IMR-90 (cell line): ENCODE measurements at places on chromosomes 16 and 17. TPM values are rescaled to one million over a fixed set of nuclear protein-coding genes. Genes with fewer than 3 reads are reported as not detected.

Gene WNK4
- total RNA-seq, result 1.3 and 1.9 TPM in 2 replicates

DNA sequence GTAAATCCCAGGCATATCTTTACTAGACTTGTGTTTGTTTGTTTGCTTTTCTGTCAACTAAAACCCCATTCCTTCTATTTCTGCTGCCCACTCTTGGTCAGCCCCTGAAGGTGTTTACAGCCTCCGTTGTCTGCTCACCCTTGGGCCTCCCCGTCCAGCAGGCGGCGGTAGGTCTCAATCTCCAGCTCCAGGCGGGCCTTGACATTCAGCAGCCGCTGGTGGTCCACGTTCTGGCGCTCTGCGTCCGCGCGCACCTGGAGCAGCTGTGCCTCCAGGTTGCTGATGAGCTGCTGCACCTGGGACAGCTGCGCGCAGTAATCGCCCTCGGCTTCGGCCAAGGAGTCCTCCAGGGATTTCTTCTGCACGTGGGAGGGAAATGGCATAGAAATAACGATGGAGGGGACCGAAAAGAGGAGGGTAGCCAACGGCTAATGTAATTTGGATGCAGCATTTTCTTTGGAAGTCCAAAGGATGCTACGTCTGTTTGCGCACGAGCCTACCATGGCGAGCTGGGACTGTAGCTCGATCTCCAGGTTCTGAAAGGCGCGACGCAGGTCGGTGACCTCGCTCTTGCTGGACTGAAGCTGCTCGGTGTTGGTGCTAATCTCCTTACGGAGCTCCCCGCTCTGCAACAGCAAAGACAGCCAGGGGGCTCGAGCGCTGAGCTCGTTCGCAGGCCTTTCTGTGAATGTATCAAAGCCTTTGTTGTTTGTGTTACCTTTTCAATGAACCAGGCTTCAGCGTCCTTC is 3.9 kb downstream of the KRT12 start:
- H3K36me3 ChIP-seq, result no peaks in the 10 kb centered on the region
- no peak overlapping the region for H3K27ac ChIP-seq
- no peaks in the 10 kb centered on the region for H3K4me1 ChIP-seq
- H3K4me3 ChIP-seq, result no peak overlapping the region
- no peak for DNase-seq

Gene PMM2
- total RNA-seq, result 25.8 and 36.1 TPM in 2 replicates

- H3K36me3 ChIP-seq, result no peaks in the 10 kb centered on the region
- peak; percentile 81 for DNase-seq
- no peaks in the 10 kb centered on the region for H3K4me1 ChIP-seq
- peaks cover 3% of the 10 kb centered on the region for H3K27me3 ChIP-seq
Observed at GRCh38 chr16:51374346-51374745, 223.3 kb upstream of the SALL1 start.

DNA sequence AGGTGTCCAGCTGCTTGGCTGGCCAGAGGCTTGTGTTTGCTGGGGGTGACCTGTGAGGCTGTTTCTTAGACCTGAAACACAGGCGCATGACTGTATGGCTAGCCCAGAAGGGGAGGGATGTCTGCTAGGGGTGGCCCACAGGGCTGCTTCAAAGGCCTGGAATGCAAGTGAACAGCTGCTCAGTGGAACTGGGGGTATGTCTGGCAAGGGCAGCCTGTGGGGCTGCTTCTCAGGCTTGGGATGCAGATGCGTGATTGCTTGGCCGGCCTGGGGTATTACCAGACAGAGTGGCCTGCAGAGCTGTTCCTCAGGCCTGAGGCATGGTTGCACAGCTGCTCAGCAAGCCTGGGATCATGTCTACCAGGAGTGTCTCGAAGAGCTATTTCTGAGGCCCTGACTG is 20.5 kb downstream of the TANC2 start:
- DNase-seq, result no peak
- H3K36me3 ChIP-seq, result no peaks in the 10 kb centered on the region
- no peak overlapping the region for H3K27ac ChIP-seq
- peaks cover 10% of the 10 kb centered on the region for H3K4me1 ChIP-seq

DNA sequence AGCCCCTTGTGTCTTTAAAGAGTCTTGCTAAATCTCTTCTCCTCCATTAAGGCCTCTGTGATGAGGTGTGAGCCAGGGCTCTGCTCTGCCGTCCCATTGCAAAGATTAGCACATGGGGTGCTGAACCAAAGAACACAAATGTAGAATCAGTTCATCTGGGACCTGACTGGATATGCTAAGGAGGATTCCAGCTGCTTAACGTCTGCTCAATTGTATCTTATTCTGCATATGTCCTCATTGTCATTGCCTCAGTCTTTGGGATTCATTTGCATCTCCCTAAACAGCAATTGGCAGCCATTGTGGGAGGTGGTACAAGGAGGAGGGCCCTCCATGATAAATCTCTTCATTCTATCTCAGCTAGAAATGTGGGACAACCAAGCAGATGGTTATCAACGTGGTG is 106.3 kb upstream of the ADAMTS18 start:
- H3K36me3 ChIP-seq, result no peaks in the 10 kb centered on the region
- H3K27me3 ChIP-seq, result no peaks in the 10 kb centered on the region
- H3K4me1 ChIP-seq, result no peaks in the 10 kb centered on the region
- no peak for DNase-seq
- no peak overlapping the region for H3K27ac ChIP-seq

- DNase-seq, result no peak
- H3K27me3 ChIP-seq, result no peaks in the 10 kb centered on the region
- H3K27ac ChIP-seq, result no peak overlapping the region
- peaks cover 17% of the 10 kb centered on the region for H3K4me1 ChIP-seq
- H3K4me3 ChIP-seq, result no peak overlapping the region
Observed at GRCh38 chr17:57665128-57665527, 80.0 kb downstream of the CCDC182 start.

DNA sequence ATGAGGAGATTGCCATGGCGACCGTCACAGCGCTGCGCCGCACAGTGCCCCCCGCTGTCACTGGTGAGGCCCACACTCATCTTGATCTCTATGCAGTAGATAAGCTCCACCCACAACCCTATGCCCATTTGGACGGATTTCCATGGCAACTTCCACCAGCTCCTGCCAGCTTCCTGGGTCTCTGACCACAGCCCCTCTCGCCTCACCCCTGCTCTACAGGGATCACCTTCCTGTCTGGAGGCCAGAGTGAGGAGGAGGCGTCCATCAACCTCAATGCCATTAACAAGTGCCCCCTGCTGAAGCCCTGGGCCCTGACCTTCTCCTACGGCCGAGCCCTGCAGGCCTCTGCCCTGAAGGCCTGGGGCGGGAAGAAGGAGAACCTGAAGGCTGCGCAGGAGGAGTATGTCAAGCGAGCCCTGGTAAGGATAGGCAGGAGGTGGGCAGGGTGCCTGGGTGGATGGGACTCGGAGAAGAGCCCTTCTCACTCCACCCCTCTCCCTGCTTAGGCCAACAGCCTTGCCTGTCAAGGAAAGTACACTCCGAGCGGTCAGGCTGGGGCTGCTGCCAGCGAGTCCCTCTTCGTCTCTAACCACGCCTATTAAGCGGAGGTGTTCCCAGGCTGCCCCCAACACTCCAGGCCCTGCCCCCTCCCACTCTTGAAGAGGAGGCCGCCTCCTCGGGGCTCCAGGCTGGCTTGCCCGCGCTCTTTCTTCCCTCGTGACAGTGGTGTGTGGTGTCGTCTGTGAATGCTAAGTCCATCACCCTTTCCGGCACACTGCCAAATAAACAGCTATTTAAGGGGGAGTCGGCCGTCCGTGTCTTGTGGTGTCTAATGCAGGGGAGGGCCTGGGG is 4.3 kb downstream of the ALDOA start:
- peaks cover 19% of the 10 kb centered on the region for H3K4me1 ChIP-seq
- H3K27ac ChIP-seq, result no peak overlapping the region
- DNase-seq, result no peak
- H3K36me3 ChIP-seq, result peaks cover 61% of the 10 kb centered on the region
- H3K27me3 ChIP-seq, result no peaks in the 10 kb centered on the region

DNA sequence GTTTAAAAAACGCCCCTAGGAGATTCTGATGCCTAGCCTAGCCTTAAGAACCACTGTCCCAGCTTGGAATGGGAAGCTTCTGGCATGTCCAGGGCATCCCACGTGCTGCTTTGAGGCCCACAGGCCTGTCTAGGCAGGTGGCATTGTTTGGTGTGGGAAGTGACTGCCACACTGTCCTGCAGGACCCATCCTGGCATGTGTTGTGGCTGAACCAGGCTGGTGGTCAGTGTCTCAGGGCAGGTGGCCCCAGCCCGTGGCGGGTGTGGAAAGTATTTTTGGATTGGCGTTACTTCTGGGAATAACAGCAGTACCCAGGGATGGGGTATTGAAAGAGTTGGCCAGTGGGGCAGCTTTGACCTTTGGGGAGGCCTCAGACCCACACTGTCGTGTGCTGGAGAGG is 27.9 kb downstream of the PGS1 start:
- H3K27ac ChIP-seq, result no peak overlapping the region
- H3K27me3 ChIP-seq, result no peaks in the 10 kb centered on the region
- no peak overlapping the region for H3K4me3 ChIP-seq
- DNase-seq, result no peak
- peaks cover 10% of the 10 kb centered on the region for H3K4me1 ChIP-seq

Gene LRRC36
- total RNA-seq, result 0.18 TPM in 1 of 2 replicates, not detected in the other

DNA sequence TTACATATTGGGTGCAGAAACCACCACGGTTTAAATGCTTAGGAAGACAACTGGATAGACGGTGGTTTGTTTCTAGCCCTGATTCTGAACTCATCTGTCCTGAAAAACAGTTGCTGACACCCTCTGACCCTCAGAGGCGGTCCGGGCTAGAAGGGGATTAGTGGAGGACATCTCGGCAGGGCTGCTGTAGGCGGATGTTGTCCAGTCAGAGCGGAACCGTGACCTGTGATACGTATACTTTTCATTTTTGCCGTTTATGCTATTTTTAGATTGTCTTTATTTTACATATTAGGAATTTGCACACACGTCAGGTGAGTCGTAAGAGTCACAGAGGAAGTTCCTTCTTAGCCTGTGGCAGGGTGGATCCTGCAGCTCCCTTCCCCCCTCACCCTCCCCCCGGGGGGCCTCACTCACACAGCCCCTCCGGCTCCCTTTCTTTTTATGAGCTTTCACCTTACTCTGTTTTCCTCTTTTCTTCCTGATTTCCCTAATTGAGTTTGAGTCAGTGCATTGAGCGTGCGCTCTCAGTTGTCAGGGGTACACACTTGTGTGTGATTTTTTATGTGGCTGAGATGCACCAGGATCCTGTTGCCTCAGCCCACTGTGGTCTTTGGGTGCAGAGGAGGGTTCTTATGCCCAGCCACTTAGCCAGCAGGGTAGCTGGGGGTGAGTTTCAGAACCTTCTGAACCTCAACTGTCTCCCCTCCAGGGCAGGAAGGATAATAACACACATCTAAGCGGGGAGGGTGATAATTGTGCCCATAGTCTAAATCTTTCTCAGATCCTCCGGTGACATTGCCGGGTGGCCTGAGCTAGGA is 211.1 kb upstream of the CHMP6 start:
- peaks cover 29% of the 10 kb centered on the region for H3K4me1 ChIP-seq
- H3K4me3 ChIP-seq, result no peak overlapping the region
- H3K27me3 ChIP-seq, result no peaks in the 10 kb centered on the region

DNA sequence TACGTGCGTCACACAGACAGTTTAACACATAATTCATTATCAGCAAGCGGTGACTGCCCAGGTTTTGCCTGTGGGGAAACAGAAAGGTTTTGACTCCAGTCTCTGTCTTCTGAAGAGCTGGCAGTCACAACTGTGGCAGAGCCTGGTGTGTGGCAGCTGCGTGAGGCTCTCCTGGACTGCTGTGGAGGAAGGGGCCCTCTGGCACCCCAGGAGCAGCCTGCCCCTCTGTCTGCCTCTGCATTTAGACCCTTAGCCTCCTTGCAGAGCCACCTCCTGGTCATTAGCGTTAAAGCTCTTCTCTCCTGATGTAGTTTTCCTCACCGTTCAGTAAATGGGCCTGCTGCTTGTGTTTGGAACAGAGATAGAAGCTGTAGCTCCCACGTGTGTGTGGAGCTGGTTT is 10.9 kb downstream of the RAB40C start:
- H3K27me3 ChIP-seq, result no peaks in the 10 kb centered on the region
- no peak overlapping the region for H3K4me3 ChIP-seq
- DNase-seq, result no peak
- H3K27ac ChIP-seq, result no peak overlapping the region
- H3K36me3 ChIP-seq, result peaks cover 6% of the 10 kb centered on the region; the same call in 1 of the 2 replicates

DNA sequence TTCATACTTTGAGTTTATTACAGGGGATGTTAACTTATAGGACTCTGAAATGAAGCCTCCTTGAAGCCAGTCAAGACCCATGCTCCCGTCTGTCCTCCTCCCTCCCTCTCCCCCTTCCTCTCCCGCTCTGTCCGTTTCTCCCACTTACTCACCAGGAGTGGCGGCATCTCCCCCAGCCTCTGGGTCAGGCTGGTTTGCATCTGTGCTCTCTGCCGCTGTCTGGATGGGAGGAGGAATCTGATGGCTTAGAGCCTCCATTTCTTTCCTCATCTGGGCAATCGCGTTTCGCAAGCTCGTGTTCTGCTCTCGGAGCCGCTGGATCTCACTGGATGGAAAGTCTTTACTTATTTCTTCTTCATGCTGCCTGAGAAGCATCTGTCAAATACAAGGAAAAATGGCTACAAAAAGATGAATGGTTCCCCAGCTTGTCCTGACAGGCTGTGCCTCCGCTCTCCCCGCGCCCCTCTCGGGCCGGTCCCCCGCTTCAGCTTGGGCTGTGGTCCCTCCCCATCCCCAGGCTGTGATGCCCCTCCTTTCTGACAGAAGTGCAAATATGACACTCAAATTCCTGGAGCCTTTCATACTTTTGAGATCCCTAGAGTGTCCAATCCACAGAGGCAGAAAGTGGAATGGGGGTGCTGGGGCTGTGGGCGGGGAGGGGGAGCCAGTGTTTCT is 40.0 kb downstream of the CCDC57 start:
- no peak overlapping the region for H3K4me3 ChIP-seq
- no peak overlapping the region for H3K27ac ChIP-seq
- DNase-seq, result no peak
- peaks cover 27% of the 10 kb centered on the region for H3K36me3 ChIP-seq
- no peaks in the 10 kb centered on the region for H3K4me1 ChIP-seq

GRCh38 chr17:57817299-57817698 is 32.5 kb downstream of the MRPS23 start:
- H3K4me1 ChIP-seq, result no peaks in the 10 kb centered on the region
- H3K36me3 ChIP-seq, result no peaks in the 10 kb centered on the region
- no peak for DNase-seq
- H3K27ac ChIP-seq, result no peak overlapping the region
- H3K27me3 ChIP-seq, result peaks cover 27% of the 10 kb centered on the region
- no peak overlapping the region for H3K4me3 ChIP-seq

DNA sequence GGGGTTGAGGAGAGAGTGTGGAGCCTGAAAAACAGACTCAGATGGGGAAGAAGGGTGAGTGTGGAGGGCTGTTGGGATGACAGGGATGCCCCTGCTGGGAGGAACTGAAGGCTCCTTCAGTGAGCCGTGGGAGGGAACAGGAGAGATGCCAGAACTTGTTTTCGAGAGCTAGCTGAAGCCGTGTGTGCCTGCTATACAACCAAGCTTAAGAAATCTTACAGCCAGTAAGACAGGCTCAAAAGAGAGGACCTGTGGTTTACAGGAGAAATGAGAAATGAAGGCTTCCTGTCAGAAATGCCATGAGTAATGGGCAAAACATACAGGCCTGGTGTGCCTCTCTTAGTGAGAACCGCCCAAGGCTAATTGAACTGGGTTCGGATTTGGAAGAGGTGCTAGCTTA is 99.6 kb downstream of the SPACA3 start:
- H3K4me3 ChIP-seq, result no peak overlapping the region
- H3K36me3 ChIP-seq, result no peaks in the 10 kb centered on the region
- no peak for DNase-seq

GRCh38 chr17:78349891-78350642 is 9.8 kb downstream of the SOCS3 start:
- H3K27me3 ChIP-seq, result no peaks in the 10 kb centered on the region
- H3K4me3 ChIP-seq, result no peak overlapping the region
- H3K27ac ChIP-seq, result no peak overlapping the region
- H3K4me1 ChIP-seq, result peaks cover 23% of the 10 kb centered on the region
- no peak for DNase-seq

Gene ANKRD40CL
- not detected in 2 replicates for total RNA-seq

- no peak overlapping the region for H3K4me3 ChIP-seq
- H3K27me3 ChIP-seq, result no peaks in the 10 kb centered on the region
- H3K27ac ChIP-seq, result 0 out of 2 replicates have a peak overlapping the region, but pooled peaks have one; percentile 19
- peak; percentile 49 for DNase-seq
Observed at GRCh38 chr17:7560172-7561027, 1.3 kb upstream of the SENP3 start.

Gene EPN3
- total RNA-seq, result not detected in 2 replicates
